Stimulated activated CD4-positive, alpha-beta T cell treated with anti-CD3 and anti-CD28 coated beads, Interleukin-1b, Interleukin-23, amount 100 ng/mL, for 1 hour (primary cell): ENCODE measurements at places on chromosomes 4 and X.

GRCh38 chr4:86848732-86849619, at the start of gene SLC10A6:
Gene SLC10A6 (minus strand): TSS chr4:86849384. CDS start chr4:86849115, 269 bp downstream.
- DNase-seq, result no peak

DNA sequence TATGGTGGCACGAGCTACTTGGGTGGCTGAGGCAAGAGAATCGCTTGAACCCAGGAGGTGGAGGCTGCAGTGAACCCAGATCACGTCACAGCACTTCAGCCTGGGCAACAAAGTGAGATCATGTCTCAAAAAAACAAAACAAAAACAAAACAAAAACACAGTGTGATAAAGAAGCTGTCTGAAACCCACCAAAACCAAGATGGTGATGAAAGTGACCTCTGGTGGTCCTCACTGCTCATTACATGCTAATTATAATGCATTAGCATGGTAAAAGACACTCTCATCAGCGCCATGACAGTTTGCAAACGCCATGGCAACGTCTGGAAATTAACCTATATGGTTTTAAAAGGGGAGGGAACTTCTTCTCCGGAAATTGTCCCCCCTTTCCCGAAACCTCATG, 29.4 kb upstream of the OPHN1 start:
- DNase-seq, result no peak

DNA sequence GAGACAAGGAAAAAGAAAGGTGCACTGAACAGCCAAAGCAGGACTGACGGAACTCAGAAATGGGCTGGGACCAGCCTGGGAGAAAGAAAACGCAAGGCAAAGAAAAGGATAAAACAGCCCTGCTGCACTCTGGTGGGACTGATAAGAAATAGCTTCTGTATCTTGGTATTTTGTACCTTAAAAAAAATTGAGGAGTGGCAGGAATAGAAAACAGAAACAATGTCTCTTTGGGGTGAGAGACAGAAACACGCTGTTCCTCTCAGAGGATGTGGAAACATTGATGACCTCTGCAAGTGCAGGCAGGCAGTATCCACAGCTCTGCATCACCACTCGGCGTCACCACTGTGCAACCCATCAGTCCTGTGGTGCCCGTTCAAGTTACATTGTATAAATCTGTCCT, 152.5 kb upstream of the SPRY1 start:
- no peak for DNase-seq

- DNase-seq, result no peak
Measured at GRCh38 chr4:42654631-42655268, 2.2 kb downstream of the ATP8A1 start.

DNA sequence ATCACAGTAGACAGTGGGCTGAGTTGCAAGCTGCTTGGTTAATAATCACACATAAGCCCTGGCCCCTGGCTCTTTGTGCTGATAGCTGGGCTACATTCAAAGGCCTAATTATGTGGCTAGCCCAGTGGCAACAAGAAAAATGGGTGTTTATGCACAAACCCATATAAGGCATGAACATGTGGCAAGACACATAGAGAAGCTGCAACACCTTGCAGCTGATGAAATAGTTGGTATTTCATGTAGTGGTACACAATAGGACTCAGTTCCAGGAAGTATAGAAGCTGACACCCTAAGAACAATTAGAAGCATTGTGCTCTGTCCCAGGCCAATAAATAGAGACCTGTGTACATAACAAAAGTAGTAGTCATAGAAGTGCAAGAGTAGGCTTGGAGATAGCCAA, 14.6 kb upstream of the ZNF630 start:
- DNase-seq, result no peak

GRCh38 chr4:118033148-118034052, 886 bp upstream of the NDST3 start:
- no peak for DNase-seq

GRCh38 chrX:47807548-47807947, 29.2 kb upstream of the ZNF81 start:
- DNase-seq, result no peak

GRCh38 chr4:182491719-182492118, 248.5 kb downstream of the TENM3 start:
- no peak for DNase-seq

DNA sequence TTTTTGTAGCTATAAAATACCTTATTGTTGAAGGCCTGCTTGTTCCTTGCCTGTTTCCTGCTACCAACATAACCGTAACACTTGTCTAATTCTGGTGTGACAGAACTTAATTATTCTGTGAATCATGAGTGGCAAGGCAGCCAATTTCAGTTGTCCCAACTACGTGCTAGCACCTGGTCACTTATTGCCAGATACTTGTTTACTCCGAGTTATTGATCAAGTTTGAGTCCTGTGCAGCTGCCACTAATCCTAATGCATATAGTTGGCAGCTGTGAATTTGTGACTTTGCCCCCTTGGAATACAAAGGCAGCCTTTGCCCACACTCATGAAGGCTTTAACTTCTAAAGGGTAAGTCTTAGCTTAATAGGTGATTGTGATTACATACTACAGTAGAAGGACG, 7.8 kb upstream of the RNF128 start:
- no peak for DNase-seq

DNA sequence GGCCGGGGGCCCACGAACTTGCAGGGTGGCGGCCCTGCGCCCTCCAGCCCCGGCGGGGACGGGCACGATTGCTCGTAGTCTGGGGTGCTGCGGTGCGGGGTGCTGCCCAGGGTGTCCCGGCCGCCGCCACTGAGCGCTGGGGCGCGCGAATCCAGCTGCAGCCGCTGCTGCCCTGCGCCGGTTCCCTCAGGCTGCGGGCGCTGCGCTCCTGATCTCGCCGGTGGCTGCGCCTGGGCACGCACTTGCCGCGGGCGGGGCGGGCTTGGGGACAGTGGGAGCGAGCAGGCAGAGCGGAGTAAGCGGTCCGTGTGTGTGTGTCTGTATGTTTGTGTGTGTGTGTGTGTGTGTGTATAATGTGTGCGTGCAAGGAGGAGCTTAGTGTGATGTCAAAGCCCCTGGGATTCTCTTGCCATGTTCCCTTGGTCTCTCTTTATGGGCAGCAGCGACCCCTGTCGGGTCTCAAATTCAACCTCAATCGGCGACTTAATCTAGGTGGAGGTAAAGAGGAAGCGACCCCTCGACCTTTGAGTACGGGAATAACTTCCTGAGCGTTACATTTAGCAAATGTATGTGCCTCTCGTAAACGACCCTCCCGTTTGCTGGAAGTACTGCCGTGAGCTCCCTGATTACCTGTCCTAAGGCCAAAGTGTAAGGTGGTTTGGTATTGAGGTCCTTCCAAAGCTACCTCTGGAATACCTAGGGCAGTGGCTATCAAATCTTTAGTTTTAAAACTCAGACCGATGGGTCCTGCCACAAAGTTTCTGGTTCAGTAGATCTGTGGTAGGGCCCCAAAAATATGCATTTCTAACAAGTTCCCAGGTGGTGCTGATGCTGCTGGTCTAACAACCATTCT, at the start of gene RNF150:
TSS of gene RNF150 (minus strand) at position 324 of the 853 bp plus-strand sequence.
- DNase-seq, result no peak

DNA sequence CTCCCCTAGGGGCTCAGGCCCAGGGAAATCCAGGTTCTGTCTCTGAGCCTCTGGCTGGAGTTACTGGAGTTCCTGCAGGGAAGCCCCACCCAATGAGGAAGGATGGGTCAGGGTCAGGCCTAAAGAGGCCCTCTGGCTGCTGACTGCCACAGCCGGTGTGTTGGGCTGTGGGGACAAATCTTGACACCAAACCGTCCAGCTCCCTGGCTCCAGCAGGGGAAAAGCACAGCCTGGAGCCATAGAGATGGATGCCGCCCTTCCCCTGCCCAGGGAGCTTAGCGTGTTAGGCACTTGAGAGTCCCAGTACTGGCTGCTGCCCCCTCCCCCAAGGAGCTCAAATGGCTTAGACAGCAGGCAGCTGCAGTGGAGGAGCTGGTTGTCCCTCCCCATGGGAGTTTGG, 321.3 kb upstream of the LCORL start:
- no peak for DNase-seq

DNA sequence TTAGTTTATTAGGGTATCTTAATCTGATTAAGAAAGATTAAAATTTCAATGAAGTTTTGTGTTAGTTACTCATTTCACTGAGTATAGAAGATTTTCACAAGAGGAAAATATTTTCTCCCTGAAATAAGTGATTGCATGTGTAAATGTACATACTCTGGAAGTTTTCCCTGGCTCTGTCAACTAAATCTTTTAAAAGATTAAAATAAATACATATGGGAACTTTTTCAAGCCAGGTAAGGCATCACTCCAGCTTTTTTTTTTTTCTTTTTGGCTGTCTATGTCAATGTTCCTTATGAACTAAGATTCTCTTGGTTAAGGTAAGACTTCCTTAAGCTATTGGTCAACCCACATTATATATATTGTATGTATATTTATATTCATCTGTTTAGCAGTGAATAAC, 117.6 kb downstream of the CBR4 start:
- no peak for DNase-seq

DNA sequence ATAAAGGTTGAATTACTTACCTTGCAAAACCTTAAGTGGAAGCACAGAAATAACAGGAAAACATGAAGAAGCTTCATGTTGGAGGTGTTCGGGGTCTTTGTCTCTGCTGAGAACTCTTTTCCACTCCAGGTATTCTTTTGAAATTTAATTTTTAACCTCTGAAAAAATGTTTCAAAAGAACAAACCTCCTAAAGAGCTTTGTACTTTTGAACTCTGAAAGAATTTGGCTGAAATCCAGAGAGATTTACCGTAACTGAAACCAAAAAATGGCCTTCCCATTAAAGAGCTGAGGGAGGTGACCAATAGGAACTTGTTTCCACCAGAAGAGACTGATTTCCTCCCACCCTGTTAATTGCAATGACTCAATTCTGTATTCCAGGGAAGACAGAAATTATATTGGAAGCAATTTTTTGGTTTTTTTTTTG, at the start of gene CFI:
TSS of gene CFI (minus strand) at position 105 of the 425 bp plus-strand sequence. CDS start at position 77, 28 bp downstream.
- no peak for DNase-seq

GRCh38 chr4:112057470-112057869, 87.8 kb upstream of the FAM241A start:
- DNase-seq, result no peak

DNA sequence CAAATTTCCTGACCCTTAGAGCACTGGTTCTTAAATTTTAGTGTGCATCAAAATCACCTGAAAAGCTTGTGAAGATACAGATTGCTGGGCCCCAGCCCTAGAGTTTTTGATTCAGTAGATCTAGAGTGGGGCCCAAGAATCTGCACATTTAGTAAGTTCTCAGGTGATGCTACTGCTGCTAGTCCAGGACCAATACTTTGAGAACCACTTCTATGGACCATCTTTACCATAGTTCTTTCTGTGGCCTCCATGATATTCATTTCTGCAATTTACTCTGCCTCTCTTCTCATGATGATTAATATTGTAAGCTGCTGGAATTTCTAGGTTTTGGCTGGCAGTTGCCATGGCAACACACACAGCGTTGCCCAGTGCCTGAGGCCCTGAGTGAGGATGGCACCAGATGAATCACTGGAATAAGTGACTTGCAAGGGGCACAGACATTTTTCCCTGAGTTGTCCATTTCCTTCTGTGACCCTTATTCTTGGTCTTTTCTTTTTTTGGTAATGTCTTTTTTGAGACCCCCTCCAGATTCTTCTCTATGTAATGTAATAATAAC, 83.6 kb downstream of the PPP1R2C start:
- DNase-seq, result no peak

- no peak for DNase-seq
Measured at GRCh38 chrX:41457613-41458192, 10.6 kb downstream of the NYX start.

- no peak for DNase-seq
Measured at GRCh38 chrX:119455264-119455663, 13.0 kb upstream of the SLC25A5 start.

- no peak for DNase-seq
Measured at GRCh38 chr4:100716416-100716815, 198.6 kb upstream of the EMCN start.

GRCh38 chrX:29237972-29238371, 650.7 kb downstream of the IL1RAPL1 start:
- DNase-seq, result no peak

DNA sequence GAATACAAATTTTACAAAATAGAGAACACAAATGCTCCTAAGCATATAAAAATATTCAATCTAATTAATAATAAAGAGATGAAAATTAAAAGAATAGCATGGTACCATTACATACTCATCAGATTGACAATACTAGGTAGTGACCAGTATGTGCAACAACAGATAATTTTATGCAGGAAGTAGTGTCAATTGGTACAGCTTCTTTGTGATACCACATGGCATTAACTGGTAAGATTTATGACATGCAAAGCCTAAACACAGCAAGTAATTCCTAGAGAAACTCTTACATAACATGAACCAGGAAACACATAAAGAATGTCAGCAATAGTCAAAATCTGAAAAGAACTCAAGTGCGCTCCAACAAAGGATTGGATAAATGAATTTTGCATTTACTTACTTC, 26.3 kb downstream of the CXCL2 start:
- no peak for DNase-seq

DNA sequence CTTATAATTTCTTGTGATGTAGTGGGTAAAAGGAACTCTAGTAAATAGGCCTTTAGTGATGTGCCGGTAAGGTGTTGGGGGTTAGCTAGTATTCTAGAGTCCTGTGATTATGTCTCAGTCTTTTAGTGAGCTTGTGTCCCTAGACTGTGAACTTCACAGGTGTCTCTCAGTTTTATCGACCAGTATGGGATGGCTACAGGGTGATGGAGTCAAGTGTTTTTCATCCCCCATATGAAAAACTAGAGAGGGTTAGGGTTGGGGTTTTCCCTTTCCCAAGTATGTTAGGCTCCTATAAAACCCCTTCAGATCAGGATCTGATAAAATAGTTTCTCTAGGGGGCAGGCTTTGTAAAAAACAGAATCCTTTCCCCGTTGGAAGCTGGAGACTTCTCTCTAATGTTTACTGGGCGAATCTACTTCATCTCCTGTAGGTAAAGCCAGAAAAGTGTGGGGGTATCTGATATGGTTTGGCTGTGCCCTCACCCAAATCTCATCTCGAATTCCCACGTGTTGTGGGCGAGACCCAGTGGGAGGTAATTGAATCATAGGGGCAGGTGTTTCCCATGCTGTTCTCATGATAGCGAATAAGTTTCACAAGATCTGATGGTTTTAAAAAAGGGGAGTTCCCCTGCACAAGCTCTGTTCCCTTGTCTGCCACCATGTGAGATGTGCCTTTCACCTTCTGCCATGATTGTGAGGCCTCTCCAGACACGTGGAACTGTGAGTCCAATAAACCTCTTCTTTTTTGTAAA, 120.8 kb downstream of the DTHD1 start:
- DNase-seq, result no peak

GRCh38 chr4:24930151-24930550, 17.3 kb upstream of the CCDC149 start:
- DNase-seq, result no peak

DNA sequence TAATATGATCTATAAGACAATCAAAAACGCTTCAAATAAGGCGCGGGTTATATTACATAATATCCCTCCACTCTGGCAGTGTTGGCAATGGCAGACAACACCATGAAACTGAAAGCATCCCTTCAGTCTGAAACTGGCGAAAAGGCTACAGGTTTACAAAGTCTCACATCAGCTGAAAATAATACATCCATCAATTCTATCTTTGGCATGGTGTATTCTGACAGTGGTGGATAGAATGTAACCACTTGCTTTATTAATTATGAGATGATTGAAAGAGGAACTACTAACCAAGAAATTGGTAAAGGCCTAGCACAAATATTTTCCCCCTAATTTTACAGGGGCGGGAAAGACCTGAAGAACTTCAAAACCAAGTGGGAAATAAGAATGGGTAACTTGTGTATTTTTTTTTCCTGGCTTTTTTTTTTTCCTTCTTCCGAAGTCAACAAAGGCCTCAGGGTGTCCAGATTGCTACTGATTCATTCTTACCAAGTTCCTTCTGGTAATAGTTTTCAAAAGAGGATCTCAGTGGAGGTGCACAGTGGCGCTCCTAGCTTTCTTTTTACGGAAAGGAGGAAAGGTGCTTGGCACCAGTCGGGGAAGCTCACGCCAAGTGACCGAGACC, 728 bp downstream of the UBA6 start:
- DNase-seq, result no peak
